ENCODE measurements at places on chromosomes 11 and 22.

DNA sequence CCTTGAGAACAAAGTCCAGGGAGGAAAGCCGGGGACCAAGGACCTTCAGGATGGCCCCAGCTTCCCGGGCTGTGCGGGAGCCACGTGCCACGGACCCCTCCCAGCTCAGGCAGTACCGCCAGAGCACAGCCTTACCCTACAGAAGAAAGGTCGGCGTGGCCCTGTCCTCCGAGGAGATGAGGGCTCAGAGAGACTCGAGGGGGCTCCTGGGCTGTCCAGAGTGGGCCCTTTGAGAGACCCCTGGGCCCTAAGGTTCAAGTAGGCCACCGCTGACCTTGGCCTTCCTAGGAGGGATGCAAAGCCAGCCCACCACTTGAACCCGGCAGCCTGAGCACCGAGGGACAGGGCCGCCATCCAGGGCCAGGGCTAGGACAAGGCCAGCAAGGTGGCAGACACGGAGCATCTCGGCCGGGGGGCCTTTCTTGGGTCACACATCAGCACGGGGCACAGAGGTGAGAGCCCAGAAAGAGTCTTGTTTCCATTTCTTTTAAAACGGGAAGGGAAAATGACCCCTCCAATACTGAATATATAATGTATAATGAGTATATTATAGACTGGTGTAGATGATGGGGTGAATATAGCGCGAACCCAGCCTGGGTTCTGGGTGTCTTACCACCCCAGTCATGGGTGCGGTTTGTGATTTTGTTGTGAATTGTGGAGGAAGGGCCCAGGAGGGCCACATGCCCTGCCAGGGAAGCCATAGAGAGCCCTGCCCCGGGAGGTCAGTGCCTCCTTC, 34.4 kb upstream of the PPARA start:
- DNase-seq = no peak

DNA sequence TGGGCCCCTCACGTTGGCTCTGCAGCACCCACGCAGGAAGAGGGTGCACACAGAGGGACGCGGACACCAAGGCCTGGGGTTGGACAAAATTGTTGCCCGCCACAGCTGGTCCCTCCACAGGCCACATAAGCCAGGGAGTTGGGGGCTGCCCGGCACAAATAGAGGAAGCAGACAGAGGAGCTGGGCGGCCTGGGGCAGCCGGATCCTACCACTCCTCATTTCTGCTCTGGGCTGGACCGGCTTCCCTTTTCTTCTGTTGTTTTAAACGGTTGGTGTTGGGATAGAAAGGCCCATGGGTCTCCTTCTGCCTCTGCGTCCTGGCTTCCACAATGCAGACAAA, 36.4 kb upstream of the LINC01488 start:
- no peak for DNase-seq

GRCh38 chr22:35375526-35375925, 5.4 kb upstream of the HMOX1 start:
- no peak for DNase-seq

GRCh38 chr11:33635161-33635560, 65.5 kb downstream of the C11orf91 start:
- DNase-seq = no peak

GRCh38 chr11:70060611-70061293, 17.4 kb upstream of the ANO1 start:
- no peak for DNase-seq

GRCh38 chr11:126592496-126593410, 237.3 kb downstream of the ST3GAL4 start:
- DNase-seq = no peak

- no peak for DNase-seq
Observed at GRCh38 chr11:44709966-44710365, 16.8 kb upstream of the TSPAN18 start.

DNA sequence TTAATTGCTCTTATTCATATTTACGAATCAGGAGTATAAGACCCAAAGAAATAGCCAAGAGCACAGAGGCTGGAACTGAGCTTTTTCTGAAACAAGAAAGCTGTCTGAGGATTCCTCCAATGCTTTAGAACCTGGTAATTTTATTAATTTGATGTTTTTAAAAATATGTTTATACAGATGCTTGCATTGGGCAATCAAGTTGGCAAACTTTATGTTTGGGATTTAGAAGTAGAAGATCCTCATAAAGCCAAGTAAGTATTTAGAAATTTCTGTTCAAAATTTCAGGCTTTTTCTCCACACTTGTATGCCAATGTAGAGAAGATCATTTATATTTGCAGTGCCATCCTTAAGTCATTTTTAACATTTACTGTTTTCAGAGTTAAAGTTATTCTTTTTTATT, 24.3 kb upstream of the HIKESHI start:
- no peak for DNase-seq

- DNase-seq = no peak
Observed at GRCh38 chr11:16394947-16395346, 38.6 kb upstream of the SOX6 start.

GRCh38 chr11:84804041-84804440, 823.1 kb downstream of the DLG2 start:
- no peak for DNase-seq

DNA sequence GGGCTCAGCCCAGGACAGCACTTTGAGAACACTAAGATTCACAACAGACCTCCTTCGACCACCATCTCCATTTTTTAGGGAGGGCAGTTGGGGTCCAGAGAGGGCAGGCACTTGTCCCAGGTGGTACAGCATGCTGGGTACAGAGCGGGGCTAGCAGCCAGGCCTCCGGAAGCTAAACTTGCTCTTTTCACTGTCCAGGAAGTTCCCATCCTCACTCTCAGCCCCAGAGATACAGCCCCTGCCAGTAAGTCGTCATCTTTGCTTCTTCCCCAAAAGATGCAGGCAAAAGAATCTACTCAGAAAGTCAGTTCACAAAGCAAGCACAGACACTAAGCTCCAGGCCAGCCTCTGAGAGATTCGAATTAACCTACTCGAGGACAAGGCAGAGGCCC, 6.7 kb upstream of the RAB3IL1 start:
- DNase-seq = no peak

DNA sequence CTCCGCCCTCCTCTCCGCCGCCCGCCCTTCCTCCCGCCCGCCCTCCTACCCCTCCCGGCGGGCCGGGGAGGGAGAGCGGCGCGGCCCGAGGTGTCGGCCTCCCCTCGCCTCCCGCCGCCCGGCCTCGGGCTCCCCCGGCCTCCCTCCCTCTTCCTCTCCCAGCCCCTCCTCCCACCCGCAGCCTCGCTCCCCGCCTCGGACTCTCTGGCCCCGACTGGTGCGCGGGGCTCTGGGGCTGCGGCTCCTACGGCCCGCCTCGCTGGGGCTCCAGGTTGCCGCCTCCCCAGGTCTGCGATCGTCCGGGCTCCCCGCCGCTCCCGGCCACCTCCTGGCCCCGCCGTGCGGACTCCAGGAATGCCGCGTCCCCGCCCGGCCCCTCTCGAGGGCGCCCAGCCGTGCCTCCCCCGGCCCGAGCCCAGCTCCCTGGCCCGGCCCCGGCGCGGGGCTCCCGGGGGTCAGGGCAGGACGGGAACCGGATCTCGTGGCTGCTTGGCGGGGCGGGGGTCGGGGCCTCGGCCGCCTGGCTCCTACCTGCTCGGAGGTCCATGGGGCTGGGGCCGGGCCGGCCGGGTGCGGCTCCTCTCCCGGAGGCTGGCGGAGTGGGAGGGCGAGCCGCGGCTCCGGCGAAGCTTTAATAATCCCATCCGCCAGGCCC, at the start of gene CLCF1:
Gene CLCF1 (minus strand): TSS at position 606 of the 655 bp plus-strand sequence. CDS start 59 bp downstream, at position 547.
- no peak for DNase-seq

DNA sequence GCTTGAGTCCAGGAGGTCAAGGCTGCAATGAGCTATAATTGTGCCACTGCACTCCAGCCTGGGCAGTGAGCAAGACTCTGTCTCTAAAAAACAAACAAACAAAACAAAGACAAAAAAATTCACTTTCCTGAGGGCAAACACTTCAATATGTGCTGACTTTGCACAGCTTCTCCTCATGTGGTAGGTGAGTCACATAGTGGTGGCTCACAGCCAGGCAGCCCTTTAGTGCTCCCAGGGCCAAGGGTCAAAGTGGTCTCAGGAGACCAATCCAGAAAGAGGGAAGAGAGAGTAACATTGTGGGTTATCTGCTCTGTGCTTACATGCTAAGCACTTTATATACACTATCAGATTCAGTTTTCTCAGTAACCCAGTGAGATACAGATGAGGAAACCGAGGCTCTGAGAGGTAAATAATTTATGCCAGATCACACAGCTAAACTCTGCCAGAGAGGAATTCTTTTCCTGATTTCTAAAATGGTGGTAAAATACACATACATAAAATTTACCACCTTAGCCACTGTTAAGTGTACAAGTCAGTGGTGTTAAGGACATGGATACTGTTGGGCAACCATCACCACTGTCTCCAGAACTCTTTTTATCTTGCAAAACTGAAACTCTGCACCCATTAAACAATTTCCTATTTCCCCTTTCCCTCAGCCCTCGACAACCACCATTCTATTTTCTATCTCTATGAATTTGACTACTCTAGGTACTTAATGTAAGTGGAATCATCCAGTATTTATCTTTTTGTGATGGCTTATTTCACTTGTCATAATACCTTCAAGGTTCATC, 231.7 kb upstream of the NARS2 start:
- DNase-seq = no peak

DNA sequence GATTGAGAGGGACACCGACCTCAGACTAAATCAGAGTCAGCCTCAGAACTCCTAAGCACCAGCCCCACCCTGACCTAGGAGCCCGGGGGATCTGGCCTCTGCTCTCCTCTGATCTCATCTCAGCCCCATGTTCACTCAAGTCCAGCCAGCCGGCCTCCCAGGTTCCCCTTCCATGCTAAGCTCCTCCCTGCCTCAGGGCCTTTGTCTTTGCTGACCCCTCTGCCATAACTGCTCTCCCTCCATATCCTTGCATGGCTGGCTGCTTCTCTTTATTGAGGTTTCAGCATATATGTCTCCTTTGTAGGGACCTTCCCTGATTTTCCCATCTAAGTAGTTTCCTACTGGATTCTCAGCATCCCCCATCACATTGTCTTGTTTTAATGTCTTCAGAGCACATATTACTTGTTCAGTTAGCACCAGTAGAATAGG, 780 bp upstream of the SLC15A3 start:
- no peak for DNase-seq

Data from CD4-positive, alpha-beta T cell treated with Interleukin-2 at 100 ng/mL for 4 hours (primary cell).